ENCODE measurements at places on chromosomes 16 and 17.

DNA sequence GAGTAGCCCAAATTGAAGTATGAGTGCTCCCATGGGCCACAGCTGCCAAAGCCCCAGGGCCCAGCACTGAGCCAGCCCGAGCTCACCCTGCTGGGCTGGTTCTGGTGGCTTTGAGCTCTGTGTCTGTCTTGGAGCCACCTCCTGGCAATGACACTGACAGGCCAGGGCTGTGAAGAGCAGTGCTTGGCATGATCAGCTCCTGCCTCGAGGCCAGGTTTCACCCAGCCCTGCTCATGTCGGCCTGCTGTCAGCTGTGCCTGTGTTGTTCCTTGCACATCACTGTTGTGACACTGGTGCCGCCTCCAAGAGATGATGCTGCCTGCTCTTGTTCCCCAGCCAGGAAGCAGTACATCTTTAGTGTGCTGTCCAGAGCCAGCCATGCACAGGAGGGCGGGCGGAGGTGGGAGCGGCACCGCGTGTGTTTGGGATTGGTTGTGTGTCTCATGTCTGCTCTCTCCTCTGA is 26.0 kb downstream of the PLD6 start:
- no peak for DNase-seq

DNA sequence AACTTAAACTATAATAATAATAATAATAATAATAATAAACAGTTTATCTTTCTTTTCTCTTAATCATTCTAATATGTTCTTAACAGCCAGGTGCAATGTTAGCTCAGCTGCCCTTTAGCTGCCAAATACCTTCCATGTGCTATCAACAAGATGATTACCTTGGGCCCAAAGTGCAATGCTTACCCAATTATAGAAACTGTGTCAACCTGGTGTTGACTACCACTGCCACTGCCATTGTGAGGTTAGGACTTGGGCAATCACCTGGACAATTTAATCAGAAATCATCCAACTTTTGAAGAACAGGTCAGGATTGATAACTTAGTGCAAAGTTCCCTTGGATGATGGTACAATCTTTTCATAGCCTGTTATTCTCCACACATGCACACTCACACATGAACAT is 371.8 kb upstream of the SALL1 start:
- no peak for DNase-seq

- no peak for DNase-seq
Observed at GRCh38 chr17:34615326-34615725, 35.9 kb downstream of the TMEM132E start.

DNA sequence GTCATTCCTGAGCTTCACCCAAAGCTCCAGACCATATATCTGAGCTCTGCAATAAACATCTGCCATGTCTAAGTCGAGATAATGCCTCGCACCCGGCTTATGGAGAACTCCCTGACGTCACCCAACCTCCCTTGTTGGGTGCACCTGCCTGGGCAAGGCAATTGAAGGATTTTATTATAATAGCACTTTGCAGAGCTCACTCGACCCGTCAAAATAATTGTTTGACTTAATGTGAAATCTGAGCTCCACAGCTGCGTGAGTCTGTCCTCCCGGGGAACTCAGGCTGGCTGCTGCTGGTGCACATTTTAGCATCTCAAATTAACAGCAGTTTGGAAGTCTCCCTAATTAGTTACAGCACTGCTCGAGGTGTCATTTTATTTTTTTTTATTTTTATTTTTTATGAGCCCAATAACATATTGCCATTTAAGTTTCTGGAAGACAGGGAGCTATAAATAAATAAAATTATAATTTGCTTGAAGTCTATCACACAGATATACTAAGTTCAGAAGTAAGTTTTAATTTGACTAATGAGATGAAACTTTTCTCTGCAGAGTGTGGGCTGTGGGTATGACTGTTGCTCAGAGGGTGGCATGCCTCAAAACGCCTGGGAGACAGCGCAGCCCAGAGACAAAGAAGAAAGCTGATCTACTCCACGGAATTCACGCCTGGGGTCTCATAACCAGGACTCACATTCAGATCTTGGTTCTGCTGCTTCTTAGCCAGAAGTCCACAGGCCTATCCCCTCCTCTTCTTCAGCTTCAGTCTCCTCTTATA is 401.4 kb upstream of the C16orf82 start:
- DNase-seq: no peak

- peak; percentile 60 for DNase-seq
Observed at GRCh38 chr16:50539053-50539695, 9.0 kb upstream of the NKD1 start.

DNA sequence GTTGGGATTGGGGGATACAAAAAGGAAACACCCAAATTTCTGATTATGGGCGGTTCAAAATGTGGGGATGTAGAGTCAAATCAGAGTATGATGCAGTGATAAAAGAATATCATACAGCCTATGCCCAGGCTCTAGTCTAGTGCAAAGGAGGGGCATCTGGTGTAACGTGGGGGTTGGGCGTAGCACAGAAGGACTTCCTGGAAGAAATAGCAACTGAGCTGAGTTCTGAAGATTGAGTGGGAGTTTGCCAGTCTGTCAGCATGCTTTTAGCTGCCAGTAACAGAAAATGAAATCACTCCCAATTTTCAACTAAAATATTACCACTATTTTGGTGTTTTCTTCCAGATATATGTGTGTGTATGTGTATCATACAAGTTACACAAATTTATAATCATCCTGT is 196.9 kb downstream of the SPECC1 start:
- DNase-seq: no peak

GRCh38 chr17:74373838-74374606 is 6.7 kb downstream of the GPR142 start:
- DNase-seq: peak; percentile 94

DNA sequence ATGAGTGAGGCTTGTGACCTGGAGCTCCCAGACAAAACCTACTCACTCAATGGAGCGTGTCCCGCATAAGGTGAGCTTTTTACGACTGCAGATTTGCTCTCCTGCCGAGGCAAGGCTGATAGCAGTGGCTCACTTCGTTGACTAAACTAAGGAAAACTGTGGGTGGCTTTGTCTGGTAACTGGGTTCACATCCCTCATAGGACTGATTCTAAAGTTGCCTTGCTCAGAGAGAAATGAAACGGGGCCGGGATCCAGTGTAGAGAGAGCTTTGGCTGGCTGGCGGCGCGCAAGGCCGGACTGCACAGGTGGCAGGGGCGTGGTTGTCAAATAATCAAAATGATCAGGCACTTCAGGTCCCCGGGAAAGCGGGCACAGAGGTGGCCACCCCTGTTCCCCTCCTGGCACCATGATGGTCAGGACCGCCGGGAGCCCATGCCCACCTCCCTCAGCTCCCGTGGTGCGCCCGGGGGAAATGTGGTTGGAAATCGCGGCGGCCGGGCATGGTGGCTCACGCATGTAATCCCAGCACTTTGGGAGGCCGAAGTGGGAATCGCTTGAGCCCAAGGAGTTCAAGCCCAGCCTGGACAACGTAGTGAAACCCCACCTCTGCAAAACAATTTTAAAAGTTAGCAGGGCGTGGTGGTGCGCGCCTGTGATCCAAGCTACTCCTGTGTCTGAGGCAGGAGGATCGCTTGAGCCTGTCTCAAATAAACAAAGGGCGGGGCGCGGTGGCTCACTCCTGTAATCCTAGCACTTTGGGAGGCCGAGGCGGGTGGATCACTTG is 26.6 kb upstream of the OR1F1 start:
- DNase-seq: no peak

DNA sequence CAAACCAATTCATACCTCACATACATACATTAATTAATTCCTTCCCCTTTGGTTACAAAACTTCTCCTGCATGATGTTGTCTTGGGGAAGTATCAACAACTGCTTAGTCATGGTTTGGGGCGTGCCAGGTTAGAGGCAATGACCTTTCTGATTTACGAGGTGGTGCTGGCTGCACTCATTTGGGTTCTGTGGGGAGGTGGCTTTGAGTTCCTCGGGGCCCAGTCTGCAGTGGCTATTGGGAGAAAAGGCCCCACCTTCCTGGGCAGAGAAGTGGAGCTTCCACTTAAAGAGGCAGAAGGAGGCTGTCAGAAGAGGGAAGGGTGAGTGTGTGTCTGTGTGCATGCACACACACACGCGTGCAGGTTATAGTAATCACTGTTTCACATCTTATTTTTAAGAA is 10.2 kb upstream of the ETV4 start:
- DNase-seq: no peak

GRCh38 chr17:50009282-50009681 is 14.3 kb upstream of the DLX3 start:
- no peak for DNase-seq

DNA sequence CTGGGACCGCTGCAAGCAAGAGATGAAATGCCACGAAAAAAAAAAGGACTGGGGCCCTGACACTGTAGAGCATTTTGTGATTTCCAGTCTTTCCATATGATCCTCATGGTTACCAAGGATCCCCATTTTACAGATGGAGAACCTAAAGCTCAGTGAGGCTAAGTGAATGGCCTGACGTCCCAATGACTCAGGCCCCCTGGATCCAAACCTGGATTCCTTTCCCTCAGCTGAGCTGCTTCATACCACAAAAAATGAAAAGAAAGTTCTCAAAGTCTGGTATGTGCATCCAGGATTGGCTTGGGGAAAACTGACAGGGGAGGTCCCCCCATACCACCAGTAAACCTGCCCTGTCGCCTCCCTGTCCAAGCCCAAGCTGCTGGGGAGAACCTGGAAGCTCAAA is 80.5 kb downstream of the TEX14 start:
- no peak for DNase-seq

- no peak for DNase-seq
Observed at GRCh38 chr17:50350733-50351132, 4.8 kb downstream of the XYLT2 start.

DNA sequence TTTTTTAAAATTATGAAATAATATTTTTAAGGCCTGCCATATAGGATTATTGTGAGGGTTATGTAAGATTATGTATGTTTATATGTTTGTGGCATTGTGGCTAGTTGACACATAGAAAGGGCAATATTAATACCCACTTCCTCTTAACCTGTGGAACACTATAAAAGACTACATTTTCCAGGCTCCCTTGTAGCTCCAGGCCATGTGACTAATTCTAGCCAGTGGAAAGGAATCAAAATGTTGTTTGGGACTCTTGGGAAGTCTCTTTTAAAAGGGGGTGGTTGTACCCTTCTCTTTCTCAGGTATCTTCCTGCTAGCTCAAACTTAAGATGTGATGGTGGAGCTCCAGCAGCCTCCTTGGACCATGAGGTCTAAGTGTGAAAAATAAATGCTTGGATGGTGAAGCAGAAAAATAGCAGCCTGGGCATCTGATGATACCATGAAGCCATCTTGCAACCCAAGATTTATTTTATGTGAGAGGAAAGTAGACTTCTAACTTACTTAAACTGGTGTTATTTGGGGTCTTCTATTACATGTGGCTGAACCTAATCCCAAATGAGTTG is 39.2 kb downstream of the TEKT5 start:
- no peak for DNase-seq

DNA sequence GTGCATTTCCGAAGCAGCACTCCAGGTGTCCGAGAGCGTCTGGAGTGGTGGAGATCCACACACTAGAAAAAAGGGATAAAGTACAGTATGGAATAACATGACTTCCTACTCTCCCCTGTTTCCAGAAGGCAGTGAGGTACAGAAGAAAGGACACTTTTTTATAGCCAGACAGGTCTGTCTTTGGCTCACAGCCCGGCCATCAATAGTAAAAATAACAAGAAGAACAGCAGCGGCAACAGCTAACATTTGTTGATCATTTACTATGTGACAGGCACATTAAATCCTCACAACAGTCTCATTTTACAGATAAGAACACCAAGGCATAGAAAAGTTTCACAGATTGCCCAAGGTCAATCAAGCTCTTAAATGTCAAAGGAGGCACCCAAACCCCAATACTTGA is 16.2 kb downstream of the DYNLRB2 start:
- no peak for DNase-seq

DNA sequence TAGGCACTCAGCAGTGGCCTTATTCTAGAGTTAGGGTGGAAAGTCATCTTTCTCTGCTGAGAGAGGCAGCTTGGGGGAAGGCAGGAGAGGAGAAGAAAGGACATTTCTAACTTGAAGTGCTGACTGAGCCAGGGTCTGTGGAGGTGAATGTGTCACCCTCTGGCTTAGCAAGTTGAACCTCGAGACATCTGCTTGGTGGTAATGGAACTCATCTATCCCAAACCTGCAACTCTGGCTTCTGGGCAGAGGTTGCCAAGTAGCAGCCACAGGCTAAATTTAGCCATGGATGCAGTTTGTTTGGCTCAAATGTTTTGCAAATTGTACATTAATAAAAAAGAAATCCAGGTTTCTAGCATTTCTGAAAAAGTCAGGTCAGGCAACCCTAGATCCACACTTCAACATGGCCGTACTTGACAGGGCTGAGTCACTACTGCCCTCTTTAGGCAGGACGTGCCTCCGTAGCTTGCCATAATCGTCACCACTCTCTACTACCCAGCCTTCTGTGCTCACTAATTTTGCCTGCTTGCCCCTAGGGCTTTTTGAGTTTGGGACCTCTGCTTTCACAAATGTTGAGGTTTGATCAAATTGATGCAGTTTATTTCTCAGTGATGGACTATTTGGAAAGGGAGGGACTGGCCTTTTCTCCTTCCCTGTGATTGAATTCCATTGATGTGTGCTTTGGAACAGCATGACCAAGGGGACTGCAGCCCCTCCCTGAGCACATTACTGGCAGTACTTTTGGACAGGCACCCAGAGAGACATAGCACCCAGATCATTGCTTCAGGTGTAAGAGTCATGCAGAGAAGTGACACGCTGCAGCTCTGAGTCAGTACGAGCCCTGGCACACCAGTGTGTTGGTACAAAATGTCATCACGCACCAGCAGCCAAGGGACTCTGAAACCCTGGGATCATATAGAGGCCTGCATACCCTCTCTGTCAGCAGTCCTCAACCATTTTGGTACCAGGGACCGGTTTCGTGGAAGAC is 5.2 kb downstream of the CDH13 start:
- no peak for DNase-seq

DNA sequence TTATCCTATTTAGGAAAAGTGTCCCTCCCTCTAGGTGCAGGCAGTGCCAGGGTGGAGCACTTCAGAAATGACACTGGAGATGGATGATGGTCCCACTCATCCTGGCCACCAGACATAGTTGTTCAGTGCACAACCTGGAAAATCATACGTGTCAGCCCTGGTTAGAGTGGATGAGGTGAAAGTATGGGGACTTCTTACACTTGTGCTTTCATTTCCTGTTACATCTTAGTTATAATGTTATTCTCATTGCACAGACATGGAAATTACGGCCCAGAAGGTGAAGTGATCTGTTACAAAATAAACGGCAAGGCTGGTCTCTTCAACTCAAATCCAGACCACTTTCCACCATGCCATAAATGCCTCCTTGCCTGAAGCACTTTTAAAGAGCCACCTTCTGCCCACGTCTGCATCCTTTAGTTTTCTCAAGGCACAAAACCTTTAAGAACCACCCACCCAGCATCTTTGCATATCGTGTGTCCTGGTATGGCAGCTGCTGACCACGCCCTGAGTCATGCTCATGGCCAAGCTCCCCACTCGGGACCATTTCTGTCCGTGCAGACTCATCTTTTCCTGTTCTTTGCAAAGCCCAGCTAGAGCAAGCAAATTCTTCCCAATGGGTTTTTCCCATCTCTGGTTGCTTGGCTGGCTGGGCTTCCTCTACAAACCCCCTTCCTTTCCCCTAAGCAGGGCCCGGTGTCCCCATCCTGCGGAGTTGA is 22.4 kb downstream of the TBC1D3B start:
- no peak for DNase-seq

All from globus pallidus (tissue), 1 donor.